Thymus (tissue), 14 donors: ENCODE measurements at places on chromosomes 11 and 22.

GRCh38 chr22:42725606-42726355 lies 5.1 kb upstream of the A4GALT start:
- no peak for DNase-seq

DNA sequence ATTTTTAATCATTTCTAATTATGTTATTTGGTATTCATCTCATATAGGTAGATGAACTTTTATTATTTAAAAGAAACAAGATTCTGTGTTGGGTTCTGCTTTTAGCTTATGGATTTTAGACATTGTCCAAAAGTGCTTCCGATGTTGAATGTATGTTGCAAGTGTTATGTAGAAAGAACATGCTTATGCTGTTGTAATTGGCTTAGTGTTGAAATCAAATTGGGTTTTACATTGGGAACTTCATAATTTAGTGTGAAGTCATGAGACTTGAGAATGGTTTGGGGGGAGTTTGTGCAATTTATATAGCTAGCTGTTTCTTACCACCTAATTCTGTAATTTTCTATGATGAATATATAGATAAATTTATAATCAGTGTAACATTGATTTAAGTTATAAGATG lies 3.6 kb downstream of the MTMR3 start:
- no peak for DNase-seq

DNA sequence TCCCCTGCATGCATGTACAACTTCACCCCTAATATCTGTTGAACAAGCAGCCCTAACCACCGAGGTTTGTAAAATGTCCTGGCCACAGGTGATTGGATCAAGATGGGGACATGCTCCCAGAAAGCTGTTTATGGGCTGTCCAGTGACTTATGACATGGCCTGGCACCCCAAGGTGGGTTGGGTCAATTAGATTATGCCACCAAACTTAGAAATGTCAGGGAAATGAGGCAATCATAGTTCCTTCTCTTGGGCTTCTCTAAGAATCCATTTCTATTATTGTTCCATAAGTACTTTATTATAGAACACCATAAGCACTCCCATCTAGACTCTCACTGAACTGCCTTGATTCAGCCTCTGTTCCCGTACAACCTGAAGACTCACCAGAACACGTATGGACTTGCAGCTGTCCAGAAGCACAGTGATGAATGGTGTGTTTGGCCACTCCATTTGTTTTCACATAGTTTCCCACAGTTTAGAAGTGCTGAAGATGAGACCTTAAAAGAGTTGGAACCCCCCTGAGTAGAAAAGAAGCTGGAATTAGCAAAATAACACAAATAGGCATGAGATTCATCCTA lies 45.5 kb upstream of the OLFML1 start:
- no peak for DNase-seq

DNA sequence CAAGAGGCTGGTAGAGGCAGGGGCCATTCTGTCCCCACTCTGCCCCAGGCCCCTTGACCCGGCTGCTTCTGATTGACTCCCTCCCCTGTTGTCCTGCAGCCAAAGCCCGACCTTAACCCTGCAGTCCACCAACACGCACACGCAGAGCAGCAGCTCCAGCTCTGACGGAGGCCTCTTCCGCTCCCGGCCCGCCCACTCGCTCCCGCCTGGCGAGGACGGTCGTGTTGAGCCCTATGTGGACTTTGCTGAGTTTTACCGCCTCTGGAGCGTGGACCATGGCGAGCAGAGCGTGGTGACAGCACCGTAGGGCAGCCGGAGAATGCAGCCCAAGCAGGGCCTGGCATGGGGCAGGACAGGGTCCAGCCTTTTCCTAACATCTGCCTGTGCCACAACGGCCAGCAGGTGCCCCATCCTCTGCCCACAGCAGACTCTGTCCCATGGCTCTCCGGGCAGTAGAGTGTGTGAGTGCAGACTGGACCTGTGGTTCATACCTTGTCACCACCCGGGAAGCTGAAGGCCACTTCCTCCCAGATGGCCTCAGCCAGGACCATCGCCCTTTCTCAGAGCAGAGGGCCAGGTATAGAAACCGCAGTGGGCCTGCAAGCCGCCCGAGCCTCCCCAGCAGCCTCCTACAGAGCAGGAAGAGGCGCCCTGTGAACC lies 26.8 kb upstream of the MGAT3 start:
- no peak for DNase-seq

DNA sequence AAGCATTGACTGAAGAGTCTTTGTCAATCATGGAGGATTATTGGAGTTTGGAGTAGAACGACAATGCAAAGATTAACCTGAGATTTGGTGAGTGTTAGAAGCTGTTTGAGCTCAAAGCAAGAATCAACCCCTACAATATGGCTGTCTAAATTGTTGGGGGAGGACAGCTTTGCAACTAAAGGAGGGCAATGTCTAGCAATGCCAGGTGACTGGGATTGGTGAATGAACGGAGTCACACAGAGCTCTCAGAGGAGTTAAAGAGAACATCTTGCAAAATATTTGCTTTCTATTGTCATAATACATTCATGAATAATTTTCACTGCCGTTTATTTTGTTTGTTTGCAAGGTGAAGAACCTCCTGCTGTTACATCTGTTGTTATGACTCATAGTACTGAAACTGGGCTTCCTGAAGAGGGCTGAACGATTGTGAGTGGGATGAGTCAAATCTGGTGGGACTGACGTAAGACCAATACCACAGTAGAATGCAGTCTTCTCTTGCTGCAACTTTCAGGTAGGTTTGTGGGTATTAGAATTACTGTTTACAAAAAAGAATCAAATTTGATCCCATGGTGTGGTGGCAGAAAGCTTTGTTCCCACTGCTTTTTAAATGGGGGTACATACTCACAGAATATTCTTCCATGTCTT lies 281.9 kb downstream of the CADM1 start:
- no peak for DNase-seq

GRCh38 chr11:7936615-7937014 lies 4.9 kb downstream of the OR10A3 start:
- DNase-seq: no peak

DNA sequence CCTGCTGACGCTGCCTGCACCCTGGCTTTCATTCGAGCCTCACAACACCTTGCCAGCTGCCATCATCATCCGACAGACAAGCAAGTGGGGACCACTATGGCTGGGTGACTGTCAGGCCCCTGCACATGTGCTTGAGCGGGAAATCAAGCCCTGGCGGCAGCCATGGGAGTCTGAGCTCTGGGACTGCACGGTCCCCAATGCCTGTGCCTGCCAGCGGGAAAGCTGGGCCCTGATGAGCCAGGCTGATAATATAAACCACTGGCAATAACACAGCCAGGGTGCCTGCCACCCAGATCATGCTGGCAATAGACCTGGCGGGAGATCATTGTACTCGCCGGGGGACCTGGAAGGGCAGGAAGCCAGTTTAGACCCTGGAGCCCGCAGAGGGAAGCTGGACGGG lies 2.5 kb downstream of the FGF3 start:
- DNase-seq: no peak

GRCh38 chr11:86802146-86802545 lies 1.8 kb downstream of the PRSS23 start:
- no peak for DNase-seq

- DNase-seq: no peak
Measured at GRCh38 chr22:40190501-40190900, 12.8 kb downstream of the TNRC6B start.

- no peak for DNase-seq
Measured at GRCh38 chr11:133136376-133136775, 395.9 kb downstream of the OPCML start.

GRCh38 chr11:6599881-6600390 lies 3.5 kb downstream of the RRP8 start:
- no peak for DNase-seq

DNA sequence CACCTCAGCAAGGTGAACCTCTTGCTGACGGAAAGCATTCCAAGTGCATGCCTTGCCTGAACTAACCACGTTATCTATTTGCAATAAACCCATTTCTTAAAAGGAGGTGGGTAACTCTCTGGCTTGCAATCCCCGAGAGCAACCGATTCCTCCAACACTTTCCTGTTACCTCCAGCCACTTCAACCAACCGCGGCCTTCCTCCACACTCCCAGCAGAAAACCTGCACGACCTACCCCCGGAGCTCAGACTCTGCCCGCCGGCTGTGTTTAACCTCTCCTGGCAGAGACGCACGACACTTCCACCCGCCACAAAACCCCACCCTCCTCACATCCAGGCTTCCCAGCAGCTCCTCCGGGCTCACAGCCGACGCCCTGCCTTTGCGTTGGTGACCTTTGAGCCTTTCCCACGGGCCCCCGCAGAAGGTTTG lies 708 bp downstream of the SCO2 start:
- no peak for DNase-seq

DNA sequence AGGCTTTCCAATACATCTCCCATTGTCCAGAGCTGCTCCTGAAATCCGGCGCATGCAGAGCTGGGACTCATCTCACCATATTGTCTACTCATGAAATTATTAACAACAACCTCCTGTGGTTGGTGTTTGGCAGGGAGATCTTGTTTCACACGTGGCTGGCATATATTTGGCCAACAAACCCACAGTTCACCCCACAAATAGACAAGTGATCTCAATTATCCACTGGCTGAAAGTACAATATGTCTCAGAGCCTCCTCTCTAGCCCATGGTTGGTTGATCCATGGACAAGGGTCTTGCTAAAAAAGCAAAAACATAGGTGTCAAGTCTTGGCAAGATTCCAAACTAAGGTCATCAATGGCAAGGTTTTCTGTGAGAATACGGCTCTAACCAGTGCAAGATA lies 386.9 kb downstream of the ETS1 start:
- DNase-seq: no peak

DNA sequence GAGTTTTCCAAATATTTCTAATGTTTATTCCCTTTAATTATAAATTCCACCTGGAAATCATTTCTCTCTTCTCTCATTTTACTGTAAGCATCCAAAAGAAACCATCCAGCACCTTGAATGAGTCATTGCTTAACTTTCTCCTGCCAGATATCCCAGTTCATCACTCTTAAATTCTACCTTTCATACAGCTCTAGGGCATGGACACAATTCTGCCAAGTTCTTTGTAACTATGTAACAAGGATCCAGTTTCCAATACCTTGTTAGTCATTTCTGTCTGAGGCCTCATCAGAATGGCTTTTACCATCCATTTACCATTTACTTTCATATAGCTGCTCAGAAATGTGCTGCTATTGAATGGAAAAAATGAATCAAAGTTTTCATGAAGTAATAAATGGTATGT lies 455.4 kb upstream of the TENM4 start:
- DNase-seq: no peak

GRCh38 chr11:97107604-97108003 lies 717.8 kb downstream of the JRKL start:
- no peak for DNase-seq

DNA sequence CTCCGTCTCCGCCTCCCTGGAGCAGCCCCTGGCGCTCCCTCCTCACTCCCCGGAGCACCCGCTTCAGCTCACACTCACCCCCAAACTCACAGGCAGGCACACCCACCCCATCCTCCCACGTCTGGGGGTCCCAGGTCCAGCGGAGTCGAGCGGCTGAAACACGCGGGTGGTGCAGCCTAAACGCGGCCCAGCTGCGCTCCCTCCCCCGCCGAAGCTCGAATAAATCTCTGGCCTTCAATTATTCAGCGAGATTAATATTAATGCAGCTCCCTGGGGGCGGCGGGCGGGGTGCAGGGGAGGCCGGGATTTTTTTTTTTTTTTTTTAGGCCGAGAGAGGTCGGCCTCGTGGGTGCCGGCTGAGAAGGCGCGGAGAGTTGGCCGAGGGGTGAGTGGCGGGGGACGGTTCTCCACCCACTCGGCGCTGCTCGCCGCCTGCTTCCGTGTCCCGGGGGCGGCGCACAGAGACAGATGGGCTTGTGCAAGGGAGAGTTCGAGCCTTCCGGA lies 524 bp upstream of the SLC1A2 start:
- DNase-seq: no peak

DNA sequence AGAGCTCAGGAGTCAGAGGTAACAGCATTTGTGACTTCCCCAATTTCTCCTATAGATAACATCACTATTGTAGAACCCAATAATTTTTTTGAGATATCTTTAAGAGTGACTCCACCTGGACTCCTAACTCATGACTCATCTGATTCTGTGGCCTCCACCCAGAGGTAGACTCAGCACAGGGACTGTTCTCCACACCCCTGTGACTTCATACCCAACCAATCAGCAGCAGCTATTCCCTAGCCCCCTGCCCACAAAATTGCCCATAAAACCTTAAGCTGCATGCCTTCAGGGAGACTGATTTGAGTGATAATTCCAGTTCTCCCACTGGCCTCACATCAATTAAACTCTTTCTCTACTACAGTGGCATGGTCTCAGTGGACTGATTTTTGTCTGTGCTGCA lies 475.4 kb upstream of the FAT3 start:
- DNase-seq: no peak

GRCh38 chr22:25758316-25758715 lies 16.3 kb downstream of the MYO18B start:
- no peak for DNase-seq

- no peak for DNase-seq
Measured at GRCh38 chr11:62497132-62497801, 49.3 kb downstream of the AHNAK start.

DNA sequence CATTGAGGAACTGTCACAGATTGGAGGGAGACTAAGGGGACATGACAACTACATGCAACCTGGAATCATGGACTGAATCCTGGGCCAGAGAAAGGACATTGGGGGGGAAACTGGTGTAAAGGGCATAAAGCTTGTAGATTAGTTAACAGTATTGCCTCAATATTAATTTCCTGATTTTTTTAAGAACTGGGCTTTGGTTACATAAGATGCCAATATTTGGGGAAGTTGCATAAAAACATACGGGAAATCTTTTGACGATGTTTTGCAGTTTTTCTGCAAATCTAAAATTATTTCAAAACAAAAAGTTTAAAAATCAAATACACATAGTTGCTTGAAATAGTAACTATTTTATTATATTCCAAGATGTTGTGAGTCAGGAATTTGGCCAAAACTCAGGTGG lies 2.9 kb upstream of the FOLR3 start:
- no peak for DNase-seq

DNA sequence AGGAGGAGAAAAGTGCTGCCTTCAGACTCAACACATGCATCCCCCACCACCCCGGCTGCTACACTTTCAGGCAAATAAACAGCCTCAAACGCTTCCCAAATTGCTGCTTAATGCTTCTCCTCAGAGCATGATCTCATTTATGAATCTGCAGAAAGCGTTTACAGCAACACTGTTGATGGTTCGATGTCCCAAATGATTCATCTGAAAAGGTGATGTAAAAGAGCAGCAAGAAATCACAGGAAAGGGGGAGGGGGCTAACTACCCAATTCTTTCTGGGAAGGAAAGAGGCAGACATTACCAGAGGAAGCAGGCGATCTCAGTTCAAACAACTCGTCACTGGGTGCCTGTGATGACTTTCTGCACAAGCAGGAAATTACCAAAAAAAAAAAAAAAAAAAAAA lies 119.6 kb downstream of the TENM4 start:
- DNase-seq: no peak

- no peak for DNase-seq
Measured at GRCh38 chr11:65401073-65401802, 14.8 kb downstream of the FRMD8 start.

DNA sequence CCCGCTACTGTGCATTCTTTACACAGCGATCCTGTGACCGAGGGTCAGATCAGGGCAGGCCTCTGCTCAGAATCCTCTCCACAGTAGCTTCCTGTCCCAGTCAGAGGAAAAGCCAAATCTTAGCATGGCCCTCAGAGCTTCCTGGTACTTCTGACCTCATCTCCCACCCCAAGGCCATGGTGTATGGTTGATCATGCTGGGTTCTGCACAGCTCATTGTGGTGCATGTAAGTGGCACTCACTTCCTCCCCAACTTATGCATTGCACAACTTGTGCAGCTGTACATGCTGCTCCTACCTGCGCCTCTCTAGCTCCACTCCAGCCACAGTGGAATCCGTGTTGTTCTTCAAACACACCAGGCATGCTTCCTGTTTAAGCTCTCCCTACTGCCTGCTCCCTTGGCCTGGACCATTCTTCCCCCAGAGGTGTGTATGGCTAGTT lies 20.3 kb downstream of the BMAL1 start:
- no peak for DNase-seq
